Activated CD4-positive, alpha-beta T cell treated with anti-CD3 and anti-CD28 coated beads for 36 hours (primary cell): ENCODE measurements at places on chromosomes 5 and 9. TPM values are rescaled to one million over a fixed set of nuclear protein-coding genes. Genes with fewer than 3 reads are reported as not detected.

The PCDHGB4 gene
- 0.09 TPM for total RNA-seq

The CDC14B gene
- total RNA-seq = 1.1 TPM

The TRIM32 gene
- total RNA-seq = 12.4 TPM

The NUTM2F gene
- not detected for total RNA-seq

The NR2F1 gene
- not detected for total RNA-seq

The INSL4 gene
- not detected for total RNA-seq

The FBXL17 gene
- total RNA-seq = 6.6 TPM

The VCAN gene
- total RNA-seq = not detected

The C1QTNF3 gene
- 1.5 TPM for total RNA-seq

The PDLIM7 gene
- total RNA-seq = 50.2 TPM

The SLC25A2 gene
- 0.27 TPM for total RNA-seq

The IL33 gene
- not detected for total RNA-seq

DNA sequence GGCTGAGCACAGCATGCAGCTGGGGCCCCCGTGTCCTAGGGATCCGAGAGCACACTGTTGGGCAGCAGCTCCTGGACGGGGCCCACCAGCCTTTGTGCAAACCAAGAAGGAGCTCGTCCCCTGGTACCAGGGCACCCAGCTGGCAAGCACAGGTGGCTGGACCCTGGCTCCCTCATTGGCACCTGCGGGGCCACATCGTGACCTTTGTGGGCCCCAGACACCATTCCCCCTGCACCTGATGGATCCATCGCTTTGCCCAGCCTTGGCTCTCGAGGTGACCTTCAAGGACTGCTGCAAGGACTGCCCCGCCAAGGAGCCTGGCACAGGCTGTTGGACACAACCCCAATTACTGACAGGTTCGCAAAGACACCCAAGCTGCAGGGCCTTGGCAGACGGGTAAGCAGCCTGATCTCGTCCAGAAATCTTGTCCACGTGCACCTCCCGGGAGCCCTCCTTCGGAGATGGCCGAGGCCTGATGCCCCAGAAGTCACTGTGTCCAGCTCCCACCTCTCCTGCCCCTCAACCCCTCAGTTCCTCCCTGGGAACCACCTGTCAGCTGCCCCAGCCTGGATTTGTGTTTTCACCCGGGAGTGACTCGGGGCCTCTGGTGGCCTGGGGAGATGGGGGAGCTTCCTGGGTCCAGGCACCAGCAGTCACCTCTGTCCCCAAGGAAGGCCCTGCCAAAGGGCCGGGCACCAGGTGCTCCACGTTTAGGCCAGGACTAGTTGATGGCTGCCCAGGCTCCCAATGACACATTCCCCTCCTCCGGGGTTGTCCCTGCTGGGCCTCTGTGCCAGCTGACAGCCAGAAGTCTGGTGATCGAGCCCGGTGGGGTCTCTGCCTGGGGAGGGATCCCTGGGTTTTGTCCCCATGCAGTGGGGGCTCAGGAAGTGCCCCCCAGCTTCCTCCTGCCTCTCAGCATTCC is 137.1 kb upstream of the PPP1R26 start:
- peaks cover 7% of the 10 kb centered on the region for H3K27me3 ChIP-seq
- no peak overlapping the region for H3K4me3 ChIP-seq
- H3K36me3 ChIP-seq = no peaks in the 10 kb centered on the region
- DNase-seq = no peak
- H3K27ac ChIP-seq = no peak overlapping the region

DNA sequence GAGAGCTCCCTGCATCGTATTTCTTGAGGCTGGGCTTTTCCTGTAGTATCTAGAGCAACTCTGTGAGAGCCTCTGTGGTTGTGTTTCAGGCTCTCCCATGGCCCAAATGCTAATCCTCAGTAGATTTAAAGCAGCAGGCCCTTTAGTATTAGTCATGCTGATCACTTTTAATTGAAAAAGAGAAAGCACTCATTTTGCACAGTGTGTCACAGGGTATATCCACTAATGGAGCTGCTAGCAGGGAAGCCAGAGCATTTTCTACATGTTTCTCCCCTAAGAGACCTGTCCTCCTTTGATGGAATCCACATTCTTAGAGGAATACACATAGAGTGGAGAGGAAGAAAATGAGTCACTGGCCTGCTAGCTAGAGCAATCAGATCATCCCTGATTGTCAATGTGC is 348.5 kb downstream of the TMEM232 start:
- no peak for DNase-seq
- no peaks in the 10 kb centered on the region for H3K36me3 ChIP-seq
- no peaks in the 10 kb centered on the region for H3K4me1 ChIP-seq
- no peaks in the 10 kb centered on the region for H3K27me3 ChIP-seq
- no peak overlapping the region for H3K27ac ChIP-seq

- peak overlapping the region; percentile 30 for H3K27ac ChIP-seq
- DNase-seq = no peak
- H3K27me3 ChIP-seq = no peaks in the 10 kb centered on the region
- H3K4me1 ChIP-seq = peaks cover 5% of the 10 kb centered on the region
- H3K4me3 ChIP-seq = no peak overlapping the region
- peaks cover 32% of the 10 kb centered on the region for H3K36me3 ChIP-seq
Observed at GRCh38 chr5:10684303-10685086, 76.5 kb downstream of the DAP start.

GRCh38 chr9:86082870-86083269 is 16.5 kb downstream of the GOLM1 start:
- H3K27ac ChIP-seq = no peak overlapping the region
- no peaks in the 10 kb centered on the region for H3K4me1 ChIP-seq
- no peaks in the 10 kb centered on the region for H3K36me3 ChIP-seq
- peaks cover 7% of the 10 kb centered on the region for H3K27me3 ChIP-seq

- H3K27me3 ChIP-seq = no peaks in the 10 kb centered on the region
- H3K4me3 ChIP-seq = no peak overlapping the region
- H3K36me3 ChIP-seq = no peaks in the 10 kb centered on the region
- no peak overlapping the region for H3K27ac ChIP-seq
- DNase-seq = no peak
Observed at GRCh38 chr5:119860463-119860862, 231.1 kb downstream of the FAM170A start.

GRCh38 chr5:133063965-133064364 is 12.2 kb downstream of the HSPA4 start:
- H3K4me3 ChIP-seq = no peak overlapping the region
- H3K27ac ChIP-seq = no peak overlapping the region
- DNase-seq = no peak
- no peaks in the 10 kb centered on the region for H3K27me3 ChIP-seq

DNA sequence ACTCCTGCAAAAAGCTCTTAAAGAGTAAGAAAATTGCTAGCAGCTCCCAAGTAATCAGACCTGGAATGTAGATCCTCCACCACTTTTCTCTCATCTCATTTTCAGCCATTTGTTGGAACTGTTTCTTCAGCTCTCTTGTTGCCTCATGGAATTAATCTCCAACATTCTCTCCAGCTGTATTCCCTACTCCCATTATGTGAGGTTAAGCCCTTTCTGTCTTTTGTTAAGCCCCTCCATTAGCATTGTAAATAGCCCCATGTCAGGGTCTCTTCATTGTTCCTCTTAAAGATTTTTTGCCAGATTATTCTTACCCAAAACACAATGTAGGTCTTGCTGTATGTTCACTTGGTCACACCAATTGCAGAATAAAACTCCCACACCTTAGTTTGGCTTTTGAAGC is 119.8 kb downstream of the PLPPR1 start:
- DNase-seq = no peak
- no peaks in the 10 kb centered on the region for H3K36me3 ChIP-seq
- H3K4me3 ChIP-seq = no peak overlapping the region

- H3K27ac ChIP-seq = no peak overlapping the region
- peaks cover 11% of the 10 kb centered on the region for H3K36me3 ChIP-seq
- H3K4me3 ChIP-seq = no peak overlapping the region
- H3K4me1 ChIP-seq = peaks cover 5% of the 10 kb centered on the region
- H3K27me3 ChIP-seq = no peaks in the 10 kb centered on the region
Observed at GRCh38 chr5:94646758-94647157, 28.3 kb downstream of the SLF1 start.

- no peak for DNase-seq
- H3K4me1 ChIP-seq = no peaks in the 10 kb centered on the region
- no peaks in the 10 kb centered on the region for H3K27me3 ChIP-seq
- no peak overlapping the region for H3K4me3 ChIP-seq
Observed at GRCh38 chr9:27472195-27472594, 51.9 kb upstream of the IFNK start.

- H3K4me3 ChIP-seq = no peak overlapping the region
- no peaks in the 10 kb centered on the region for H3K4me1 ChIP-seq
- H3K27me3 ChIP-seq = peaks cover 6% of the 10 kb centered on the region
- no peak for DNase-seq
Observed at GRCh38 chr5:171295801-171296200, 13.2 kb upstream of the TLX3 start.

DNA sequence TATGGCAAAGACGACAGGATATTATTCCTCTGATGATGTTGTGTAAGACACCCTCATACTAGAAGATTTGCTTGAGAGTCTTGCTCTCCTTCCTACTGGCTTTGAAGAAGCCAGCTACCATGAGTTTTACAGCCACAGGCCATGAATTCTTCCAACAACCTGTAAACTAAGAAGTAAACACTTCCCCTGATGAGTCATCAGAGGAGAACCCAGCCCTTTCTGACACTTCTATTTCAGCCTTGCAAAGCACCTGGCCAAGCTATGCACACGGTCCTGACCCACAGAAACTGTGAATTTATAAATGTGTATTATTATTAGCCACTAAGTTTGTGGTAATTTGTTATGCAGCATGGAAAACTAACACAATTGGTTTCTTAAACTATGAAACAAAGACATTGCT is 288.8 kb upstream of the ADAMTSL1 start:
- H3K4me3 ChIP-seq = no peak overlapping the region
- no peaks in the 10 kb centered on the region for H3K4me1 ChIP-seq
- no peak overlapping the region for H3K27ac ChIP-seq
- DNase-seq = no peak

DNA sequence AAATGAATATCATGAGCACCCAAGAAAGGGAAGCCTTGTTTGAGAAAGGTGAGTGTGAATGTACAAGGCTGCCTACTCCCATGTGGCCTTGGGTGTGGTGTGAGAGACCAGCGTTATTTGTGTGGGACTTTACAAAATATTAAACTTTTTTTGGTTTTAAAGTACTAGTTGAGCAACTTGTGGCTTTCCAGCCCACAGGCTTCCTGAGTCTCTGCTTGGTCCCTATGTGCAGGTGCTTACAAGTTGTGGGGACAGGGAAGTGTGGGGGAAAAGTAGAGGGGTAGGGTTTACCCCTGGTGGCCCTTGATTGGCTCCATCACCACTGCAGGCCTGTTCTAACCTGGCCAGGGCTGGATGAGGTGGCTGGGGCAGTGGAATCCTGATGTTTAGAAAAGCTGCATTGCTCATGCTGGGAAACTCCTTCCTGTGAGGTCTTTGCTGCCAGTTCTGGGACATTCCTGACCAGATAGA is 19.7 kb downstream of the PTTG1 start:
- no peak overlapping the region for H3K4me3 ChIP-seq
- H3K36me3 ChIP-seq = no peaks in the 10 kb centered on the region
- no peak for DNase-seq
- H3K27me3 ChIP-seq = no peaks in the 10 kb centered on the region
- H3K4me1 ChIP-seq = peaks cover 39% of the 10 kb centered on the region

GRCh38 chr5:88092358-88092757 is 176.3 kb downstream of the TMEM161B start:
- no peak for DNase-seq
- no peak overlapping the region for H3K27ac ChIP-seq
- H3K27me3 ChIP-seq = peaks cover 5% of the 10 kb centered on the region
- no peaks in the 10 kb centered on the region for H3K4me1 ChIP-seq
- H3K36me3 ChIP-seq = no peaks in the 10 kb centered on the region
- H3K4me3 ChIP-seq = no peak overlapping the region

DNA sequence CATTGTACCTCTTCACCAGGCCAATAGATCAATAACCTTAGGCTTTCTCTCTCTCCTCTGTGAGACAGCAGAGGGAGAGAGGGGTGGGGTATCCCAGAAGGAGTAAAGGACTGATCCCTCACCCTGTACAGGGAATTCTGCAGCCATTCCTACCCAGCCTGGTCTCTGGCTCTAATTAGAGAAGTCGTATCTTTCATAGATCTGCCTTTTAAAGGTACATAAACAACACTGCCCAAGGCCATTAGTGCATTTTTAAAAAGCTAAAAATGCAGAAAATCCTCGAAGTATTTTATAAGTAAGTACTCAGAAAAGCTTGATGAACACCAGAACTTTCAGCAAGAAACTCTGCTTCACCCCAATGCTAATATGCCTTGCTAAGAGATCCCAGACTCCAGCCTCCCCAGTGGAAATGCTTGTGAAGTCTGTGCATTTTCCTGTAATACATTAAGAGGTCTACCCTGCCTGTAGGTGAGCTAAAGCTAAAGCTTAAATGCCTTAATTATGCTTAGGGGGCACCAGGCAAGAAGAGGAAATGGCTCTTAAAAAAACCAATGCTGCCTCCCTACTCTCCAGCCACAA is 200.0 kb upstream of the ANKRD55 start:
- H3K27ac ChIP-seq = no peak overlapping the region
- H3K36me3 ChIP-seq = no peaks in the 10 kb centered on the region
- H3K4me1 ChIP-seq = peaks cover 11% of the 10 kb centered on the region
- H3K27me3 ChIP-seq = no peaks in the 10 kb centered on the region
